ENCODE measurements at places on chromosomes 6 and 20.

DNA sequence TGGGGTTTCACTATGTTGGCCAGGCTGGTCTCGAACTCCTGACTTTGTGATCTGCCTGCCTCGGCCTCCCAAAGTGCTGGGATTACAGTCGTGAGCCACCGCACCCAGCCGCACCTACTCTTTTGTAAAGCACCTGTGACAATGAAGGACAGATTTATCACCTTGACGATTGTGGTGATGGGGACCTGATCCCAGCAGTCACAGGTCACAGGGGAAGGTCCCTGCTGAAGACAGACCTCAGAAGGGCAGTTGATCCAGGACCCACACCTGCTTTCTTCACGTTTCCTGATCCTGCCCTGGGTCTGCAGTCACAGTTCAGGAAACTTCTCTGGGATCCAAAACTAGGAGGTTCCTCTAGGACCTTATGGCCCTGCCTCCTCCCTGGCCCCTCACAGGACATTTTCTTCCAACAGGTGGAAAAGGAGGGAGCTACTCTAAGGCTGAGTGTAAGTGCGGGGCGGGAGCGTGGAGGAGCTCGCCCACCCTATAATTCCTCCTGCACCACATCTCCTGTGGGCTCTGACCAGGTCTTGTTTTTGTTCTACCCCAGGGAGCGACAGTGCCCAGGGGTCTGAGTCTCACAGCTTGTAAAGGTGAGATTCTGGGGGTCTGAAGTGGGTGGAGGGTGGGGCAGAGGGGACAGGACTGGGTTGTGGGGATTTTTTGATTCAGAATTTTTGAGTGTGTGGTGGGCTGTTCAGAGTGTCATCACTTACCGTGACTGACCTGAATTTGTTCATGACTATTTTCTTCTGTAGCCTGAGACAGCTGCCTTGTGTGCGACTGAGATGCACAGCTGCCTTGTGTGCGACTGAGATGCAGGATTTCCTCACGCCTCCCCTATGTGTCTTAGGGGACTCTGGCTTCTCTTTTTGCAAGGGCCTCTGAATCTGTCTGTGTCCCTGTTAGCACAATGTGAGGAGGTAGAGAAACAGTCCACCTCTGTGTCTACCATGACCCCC, 3.0 kb downstream of the HLA-E start:
- no peak for DNase-seq

GRCh38 chr6:147676495-147677199, 168.2 kb downstream of the SAMD5 start:
- no peak for DNase-seq

GRCh38 chr20:63682384-63683139, 13.9 kb upstream of the TNFRSF6B start:
- no peak for DNase-seq

- DNase-seq: no peak
Observed at GRCh38 chr6:13431059-13431656, 56.2 kb downstream of the GFOD1 start.

GRCh38 chr6:153272201-153272980, 141.3 kb upstream of the RGS17 start:
- DNase-seq: no peak

GRCh38 chr6:79798841-79799240, 148.5 kb downstream of the ELOVL4 start:
- DNase-seq: no peak

DNA sequence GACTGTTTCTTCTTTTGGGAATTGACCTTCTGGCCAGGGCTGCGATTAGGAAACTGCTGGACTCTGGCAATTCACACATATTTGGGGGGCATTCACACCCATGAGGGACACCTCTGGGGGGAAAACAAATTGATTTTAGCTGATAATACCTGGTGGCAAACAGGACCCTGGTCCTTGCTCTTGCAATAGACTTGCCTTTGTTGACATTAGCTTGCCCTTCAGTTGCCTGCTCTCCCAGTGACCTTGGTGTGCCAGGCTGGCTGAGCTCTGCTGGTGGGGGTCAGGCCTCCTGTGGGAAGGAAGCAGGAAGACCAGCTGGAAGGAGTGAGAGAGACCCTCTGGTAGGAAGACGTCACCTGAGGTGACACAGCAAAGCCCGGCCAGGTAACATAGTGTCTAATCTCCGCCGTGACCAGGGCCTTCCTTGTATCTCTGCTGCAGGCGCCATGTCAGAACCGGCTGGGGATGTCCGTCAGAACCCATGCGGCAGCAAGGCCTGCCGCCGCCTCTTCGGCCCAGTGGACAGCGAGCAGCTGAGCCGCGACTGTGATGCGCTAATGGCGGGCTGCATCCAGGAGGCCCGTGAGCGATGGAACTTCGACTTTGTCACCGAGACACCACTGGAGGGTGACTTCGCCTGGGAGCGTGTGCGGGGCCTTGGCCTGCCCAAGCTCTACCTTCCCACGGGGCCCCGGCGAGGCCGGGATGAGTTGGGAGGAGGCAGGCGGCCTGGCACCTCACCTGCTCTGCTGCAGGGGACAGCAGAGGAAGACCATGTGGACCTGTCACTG, 5.3 kb downstream of the CDKN1A start:
- DNase-seq: no peak
